Right ventricle myocardium superior (tissue), 1 donor: ENCODE measurements at places on chromosomes 5 and 9.

DNA sequence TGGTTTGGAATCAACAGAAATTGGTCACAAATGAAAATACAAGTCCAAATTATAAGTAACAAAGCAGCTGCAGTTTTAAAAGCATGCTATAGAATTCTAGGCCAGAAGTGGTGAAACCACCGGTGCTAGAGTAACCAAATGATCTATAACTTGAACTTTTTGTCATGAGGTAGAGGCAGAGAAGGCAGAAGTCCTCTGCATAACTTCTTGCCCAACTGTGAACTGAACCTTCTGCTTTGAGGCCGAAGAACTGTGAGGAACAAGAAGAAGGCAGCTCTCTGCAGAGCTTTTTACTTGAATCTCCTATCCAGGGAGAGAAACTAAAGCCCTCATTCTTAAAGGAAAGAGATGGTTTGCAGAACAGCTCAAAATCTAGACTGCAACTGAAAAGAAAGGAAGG, 36.2 kb upstream of the TENT2 start:
- no peak for DNase-seq

GRCh38 chr5:74927336-74927735, 61.1 kb upstream of the FAM169A start:
- no peak for DNase-seq

DNA sequence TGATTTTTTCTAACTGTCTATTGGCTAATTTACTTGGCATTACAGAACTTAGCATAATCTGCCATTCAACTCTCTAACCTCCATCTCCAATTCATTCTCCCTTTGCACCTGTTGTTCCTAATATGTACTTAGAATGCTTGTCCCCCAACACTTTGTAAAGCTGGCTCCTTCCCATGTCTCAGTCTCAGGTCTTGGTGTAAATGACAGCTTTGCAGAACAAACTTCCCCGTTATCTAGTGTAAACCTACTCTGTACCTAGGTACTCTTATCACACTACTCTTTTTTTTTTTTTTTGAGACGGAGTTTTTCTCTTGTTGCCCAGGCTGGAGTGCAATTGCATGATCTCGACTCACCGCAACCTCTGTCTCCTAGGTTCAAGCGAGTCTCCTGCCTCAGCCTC, 77.2 kb upstream of the CTNNA1 start:
- DNase-seq = no peak

DNA sequence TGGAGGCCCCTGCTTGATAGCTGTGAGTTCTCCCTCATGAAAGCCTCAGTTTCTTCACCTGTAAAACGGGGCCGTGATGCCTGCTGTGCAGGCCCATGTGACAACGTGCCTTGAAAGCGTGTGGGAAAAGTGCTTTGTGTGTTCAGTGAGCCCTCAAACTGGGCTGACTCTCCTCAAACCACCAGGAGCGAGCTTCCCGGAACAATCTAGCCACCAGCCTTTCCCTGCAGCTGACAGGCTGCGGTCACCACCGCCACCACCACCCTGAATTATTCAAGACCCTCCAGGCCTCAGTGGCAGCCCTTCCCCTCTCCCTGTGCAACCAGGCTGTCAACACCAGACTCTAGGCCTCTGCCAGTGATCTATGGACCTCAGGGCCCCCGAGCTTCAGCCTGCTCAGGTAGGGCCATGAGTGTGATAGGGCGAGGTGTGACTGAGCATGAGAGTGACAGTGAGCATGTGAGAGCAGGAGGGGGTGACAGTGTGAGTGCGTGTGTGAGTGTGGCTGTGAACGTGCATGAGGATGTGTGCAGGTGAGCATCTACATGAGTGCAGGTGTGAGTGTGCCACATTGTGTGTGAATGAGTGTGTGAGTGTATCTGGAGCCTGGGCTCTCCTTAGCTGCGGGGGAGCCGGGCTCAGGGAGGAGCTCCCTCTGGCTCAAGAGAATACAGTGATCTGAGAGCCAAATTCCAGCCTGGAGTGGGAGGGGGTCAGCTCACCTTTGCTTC, 53.3 kb upstream of the PSD2 start:
- no peak for DNase-seq

DNA sequence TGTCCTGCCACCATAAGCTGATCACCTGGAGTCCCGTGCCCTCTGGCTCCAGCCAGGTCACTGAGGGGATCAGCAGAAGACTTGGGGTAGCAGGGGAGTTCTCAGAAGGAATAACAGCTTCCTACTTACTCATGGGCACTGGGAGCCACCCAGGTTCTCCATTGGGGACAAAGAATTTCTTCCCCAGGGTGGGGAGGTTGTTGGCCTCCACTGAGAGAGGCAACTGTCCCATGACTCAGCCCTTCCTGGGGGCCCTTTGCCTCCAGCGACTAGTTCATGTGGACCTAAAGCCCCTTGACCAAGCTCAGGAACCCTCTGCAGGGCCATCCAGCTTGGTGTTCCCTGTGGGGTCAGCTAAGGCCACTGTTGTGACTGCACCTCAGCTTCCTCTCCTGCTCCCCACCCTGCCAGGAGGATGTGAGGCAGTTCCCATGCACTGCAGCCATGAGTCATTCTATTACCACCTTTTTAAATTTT, 175.0 kb downstream of the AUH start:
- no peak for DNase-seq

DNA sequence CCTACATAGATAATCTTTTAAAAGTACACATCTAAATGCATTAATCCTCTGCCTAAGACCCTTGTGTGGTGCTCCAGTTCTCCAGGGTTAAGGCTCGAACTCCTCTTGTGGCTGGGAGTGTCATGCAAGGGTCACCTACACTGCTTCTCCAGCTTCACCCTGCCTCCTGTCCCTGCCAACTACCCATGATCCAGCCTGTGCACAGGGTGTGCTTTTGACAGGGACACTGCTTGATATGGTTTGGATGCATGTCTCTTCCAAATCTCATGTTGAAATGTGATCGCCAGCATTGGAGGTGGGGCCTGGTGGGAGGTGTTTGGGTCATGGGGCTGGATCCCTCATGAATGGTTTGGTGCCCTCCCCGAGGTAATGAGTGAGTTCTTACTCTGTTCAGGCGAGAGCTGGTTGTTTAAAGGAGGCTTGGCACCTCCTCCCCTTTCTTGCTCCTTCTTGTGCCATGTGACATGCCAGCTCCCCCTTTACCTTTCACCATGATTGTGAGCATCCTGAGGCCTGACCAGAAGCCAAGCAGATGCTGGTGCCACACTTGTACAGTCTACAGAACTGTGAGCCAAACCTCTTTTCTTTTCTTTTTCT, 48.5 kb downstream of the SLC22A5 start:
- DNase-seq = peak; percentile 44

DNA sequence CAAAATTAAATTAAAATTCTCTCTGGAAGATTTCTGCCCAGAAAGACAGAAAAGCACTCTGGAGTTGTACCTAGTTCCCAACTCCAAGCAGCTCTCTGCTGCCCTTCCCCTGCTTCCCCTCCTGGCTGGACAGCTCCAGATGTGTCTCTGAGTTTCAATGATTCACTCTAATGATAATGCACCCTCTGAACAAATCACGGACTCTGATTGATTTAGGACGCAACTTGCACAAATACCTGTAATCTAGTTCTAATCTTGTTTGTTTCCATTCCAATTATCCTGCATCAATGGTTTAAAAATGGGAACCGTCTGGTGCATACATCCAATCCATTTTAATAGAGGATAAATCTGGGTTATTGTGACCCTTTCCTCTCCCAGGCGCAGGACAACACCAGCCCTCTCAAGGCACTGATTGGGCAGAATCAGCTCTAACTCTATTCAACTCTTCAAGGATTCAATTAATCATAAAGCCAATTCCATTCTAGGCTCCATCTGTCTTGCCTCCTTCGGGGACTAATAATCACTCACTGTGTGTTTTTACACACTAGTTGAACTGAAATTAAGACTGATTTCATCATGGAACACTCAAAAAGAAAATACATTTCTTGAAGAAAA, 111.2 kb upstream of the LRRTM2 start:
- DNase-seq = no peak

- DNase-seq = no peak
These were observed 89.4 kb downstream of the SHC3 start for GRCh38 chr9:89089176-89089575.

DNA sequence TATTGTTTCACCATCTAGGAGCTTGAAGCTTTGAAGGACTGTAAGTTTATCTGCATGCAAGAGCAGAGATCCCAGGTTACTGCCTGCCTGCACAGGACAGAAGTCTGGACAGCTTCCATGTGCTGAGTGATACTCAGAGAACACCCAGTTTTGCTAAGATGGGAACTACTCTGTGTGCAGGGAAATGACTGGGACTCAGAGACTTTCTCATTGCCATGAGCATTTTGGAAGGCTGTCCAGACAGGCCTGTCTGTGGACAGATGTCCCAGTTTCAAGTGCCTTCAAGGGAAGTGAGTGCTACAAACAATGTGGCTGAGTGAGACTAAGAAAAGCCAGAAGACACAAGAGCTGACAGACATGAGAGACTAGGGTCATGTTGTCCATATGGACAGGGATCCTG, 19.2 kb upstream of the ZNF131 start:
- no peak for DNase-seq

GRCh38 chr5:99275128-99275527, 346.3 kb upstream of the CHD1 start:
- no peak for DNase-seq

DNA sequence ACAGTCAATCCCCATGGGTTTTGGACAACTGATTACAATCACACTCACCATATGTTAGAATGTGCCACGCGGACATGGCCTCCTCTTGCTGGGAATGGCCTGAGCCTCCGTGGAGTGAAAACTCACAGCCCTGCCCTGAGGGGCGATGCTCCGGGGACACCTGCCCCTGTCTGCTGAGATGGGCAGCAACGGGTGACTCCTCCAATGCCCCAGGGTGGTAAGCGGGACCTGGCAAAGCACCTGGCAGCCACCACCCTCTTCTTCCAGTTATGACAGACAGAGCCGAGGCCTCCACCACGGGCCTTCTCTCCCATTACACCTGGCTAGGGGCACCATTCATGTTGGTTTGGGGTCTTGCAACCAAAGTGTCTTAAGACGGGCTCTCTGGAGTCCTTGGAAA, 94.9 kb upstream of the COL5A1 start:
- DNase-seq = peak; percentile 35

DNA sequence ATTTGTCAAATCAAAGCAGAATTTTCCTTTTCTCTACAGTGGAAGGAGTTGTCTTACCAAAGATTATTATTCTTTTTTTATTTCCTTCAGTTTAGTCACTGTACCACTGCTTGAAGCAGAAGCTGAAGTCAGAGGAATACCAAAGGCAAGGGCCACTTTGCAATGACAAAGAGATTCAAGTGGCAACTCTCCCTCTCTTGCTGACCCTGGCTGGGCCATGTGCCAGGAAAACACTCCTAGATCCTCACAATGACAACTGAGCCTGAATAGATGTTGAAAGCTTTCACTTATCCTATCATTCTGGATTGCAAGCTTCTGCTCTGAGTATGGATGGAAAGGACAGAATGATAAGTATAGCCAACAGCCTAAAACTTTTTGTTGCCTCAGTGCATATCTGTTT, 618.3 kb downstream of the NR2F1-AS1 start:
- no peak for DNase-seq

DNA sequence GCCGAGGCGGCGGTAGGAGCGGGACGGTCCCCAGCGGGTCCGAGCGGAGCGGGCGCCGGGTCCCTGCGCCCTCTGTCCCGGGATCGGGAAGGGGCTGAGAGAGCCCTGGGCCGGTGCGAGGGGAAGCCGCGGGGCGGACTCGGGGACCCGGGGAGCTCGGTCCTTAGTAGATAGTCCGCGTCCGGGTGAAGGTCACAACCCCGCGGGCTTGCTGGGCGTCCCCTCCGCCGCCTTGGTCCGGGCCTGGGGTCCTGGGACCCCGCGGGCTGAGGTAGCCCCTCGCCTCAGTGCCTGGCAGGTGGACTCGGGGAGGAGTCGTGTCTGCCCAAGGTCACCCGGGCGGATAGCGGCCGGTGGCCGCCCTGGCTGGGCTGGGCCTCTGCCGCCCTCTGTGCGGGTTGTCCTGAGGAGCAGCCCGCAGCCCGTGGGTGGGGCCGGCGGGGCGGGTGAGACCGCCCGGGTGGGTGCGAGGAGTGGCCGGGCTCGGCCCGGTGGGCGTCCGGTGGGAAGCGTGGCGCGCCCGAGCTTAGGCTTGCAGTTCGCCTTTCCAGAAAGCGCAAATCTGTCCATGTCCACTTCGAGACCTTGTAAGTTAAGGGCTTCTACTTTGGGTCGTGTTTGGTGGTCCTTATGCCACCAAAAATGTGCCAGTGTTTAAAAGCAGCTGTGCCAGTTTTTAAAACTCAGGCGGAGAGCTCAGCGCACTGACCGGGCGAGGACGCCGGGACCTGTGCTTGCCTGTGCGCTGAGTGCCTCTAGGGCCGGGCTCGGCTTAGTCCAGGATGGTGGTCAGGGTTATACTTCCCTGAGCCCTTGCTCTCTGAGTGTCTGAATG, 554 bp downstream of the SDHA start:
- DNase-seq = peak; percentile 61

GRCh38 chr5:1916041-1917001, 33.6 kb upstream of the IRX4 start:
- DNase-seq = no peak

- no peak for DNase-seq
These were observed 51.7 kb downstream of the ARHGAP26 start for GRCh38 chr5:142821733-142822487.

DNA sequence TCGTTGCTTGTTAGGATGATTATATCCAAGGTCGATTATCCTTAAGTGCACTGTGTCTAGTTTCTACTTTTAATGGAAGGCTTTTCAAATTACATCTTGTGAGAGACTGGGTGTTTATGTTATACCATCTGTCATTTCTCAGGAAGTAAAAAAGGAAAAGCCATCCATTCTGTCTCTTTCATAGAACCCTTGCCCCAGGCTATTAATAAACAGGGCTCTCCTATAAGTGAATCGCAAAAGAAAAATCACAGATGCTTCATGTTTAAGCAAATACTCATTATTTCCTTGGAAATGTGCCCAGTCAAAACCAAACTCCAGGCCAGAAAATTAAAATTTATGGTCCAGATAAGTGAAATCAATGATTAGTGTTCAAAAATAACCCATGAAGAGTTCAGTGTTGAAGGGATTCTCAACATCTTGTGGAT, 58.1 kb downstream of the STARD4 start:
- DNase-seq = no peak
